CD4-positive, alpha-beta memory T cell (primary cell): ENCODE measurements at places on chromosomes 3 and 15.

DNA sequence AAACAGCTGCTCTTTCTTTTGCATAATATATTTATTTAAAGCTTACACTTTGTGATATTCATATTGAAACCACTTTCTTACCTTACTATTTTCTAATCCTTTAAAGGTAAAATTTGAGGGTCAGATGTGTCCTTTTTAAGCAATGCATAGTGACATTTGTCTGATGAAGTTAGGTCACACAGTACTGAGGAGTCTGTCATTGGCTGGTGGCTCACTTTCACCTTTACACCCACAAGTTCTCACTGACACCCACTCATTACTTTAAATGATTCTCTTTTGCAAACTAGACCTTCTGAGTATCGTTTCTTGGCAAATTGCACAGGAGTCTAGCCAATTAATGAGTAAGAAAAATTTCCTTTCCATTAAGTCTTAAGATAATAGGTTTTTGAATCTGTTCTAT, 758.3 kb upstream of the ARPP21 start:
- no peak for DNase-seq

GRCh38 chr3:94076055-94076454, 13.2 kb downstream of the NSUN3 start:
- DNase-seq: no peak

GRCh38 chr15:34214135-34214534, 4.2 kb upstream of the KATNBL1 start:
- DNase-seq: no peak

GRCh38 chr3:42001777-42002176, 39.9 kb upstream of the ULK4 start:
- no peak for DNase-seq

DNA sequence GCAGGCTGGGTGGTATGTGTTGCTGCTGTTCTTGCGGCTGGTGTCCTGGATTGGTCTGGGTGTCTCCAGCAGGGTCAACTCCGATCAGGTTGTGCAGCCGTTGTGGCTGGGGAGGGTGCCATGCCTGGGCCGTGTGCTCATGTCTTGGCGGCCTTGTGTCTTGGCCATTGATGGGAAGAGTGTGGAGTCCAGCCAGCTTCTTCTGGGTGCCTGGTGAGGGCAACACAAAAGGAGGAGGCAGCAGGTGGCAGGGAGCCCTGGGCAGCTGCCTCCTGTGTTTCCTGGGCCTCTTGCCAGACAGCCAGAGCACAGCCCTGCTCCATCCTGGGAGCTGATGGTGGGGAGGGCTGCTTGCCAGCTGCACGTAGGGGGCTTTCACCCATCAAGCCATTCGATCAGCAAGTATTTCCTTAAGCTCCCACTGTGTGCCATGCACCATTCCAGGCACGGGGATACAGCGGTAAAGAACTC, 4.3 kb downstream of the CHAC1 start:
- DNase-seq: no peak
